A549 treated with Hydrocortisone at 1 μM for 4 hours (cell line): ENCODE measurements at places on chromosomes 2 and 18. TPM values are rescaled to one million over a fixed set of nuclear protein-coding genes. Genes with fewer than 3 reads are reported as not detected.

PSTPIP2 gene
- total RNA-seq, result 0.14 to 0.36 TPM (median 0.27 TPM) in 5 replicates

BCL2 gene
- 0.45 to 0.59 TPM (median 0.55 TPM) in 5 replicates for total RNA-seq

BBS5 gene
- 4.9 to 5.8 TPM (median 5.4 TPM) in 5 replicates for total RNA-seq

PDE11A gene
- 0.30 to 0.71 TPM (median 0.56 TPM) in 5 replicates for total RNA-seq

MYO7B gene
- 0.12 to 0.31 TPM (median 0.21 TPM) in 5 replicates for total RNA-seq
